Peyer's patch (tissue), 4 donors: ENCODE measurements at places on chromosomes 6 and 20. TPM values are rescaled to one million over a fixed set of nuclear protein-coding genes. Genes with fewer than 3 reads are reported as not detected.

PSMB8 gene
- 48.1 TPM for total RNA-seq

HLA-DQA2 gene
- total RNA-seq: not detected

DNA sequence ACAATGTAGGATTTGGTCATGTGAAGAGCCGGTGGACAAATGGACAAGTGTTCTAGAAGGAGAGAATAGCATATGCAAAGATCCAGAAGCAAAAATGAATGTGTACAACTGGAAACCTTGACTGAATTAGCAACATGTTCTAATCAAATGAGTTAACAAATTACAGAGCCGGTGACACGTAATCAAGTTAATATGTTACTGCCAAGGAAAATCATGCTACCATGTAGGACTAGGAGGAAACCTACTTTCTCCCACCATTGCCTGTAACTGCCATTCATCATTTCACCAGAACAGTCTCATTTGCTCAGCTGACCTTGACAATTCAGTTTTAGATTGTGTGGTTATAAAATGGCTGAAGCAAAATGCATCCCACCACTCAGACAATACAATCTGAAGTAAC lies 179.4 kb downstream of the KIF16B start:
- H3K4me3 ChIP-seq: no peak overlapping the region
- DNase-seq: no peak
- no peaks in the 10 kb centered on the region for H3K36me3 ChIP-seq
- no peak overlapping the region for H3K27ac ChIP-seq
- no peaks in the 10 kb centered on the region for H3K27me3 ChIP-seq

- H3K4me3 ChIP-seq: no peak overlapping the region
- H3K36me3 ChIP-seq: no peaks in the 10 kb centered on the region
- no peaks in the 10 kb centered on the region for H3K4me1 ChIP-seq
Observed at GRCh38 chr6:131210469-131210868, 75.2 kb downstream of the AKAP7 start.

DNA sequence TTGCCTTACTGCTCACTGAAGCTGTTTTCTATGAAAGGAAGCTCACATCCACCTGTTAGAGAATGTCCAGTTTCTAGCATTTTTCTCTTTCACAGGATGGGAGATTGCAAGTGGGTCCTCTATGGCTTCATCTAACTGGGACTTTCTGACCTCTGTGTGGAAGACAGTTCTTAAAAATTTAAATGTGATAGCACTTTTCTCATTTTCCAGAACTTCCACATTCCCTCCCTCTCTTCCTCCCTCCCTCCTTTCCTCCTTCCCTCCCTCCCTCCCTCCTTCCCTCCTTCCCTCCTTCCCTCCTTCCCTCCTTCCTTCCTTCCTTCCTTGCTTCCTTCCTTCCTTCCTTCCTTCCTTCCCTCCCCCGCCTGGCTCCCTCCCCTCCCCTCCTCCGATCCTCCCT lies 291.1 kb downstream of the DOK5 start:
- H3K27me3 ChIP-seq: no peaks in the 10 kb centered on the region
- no peaks in the 10 kb centered on the region for H3K4me1 ChIP-seq
- H3K27ac ChIP-seq: no peak overlapping the region
- H3K36me3 ChIP-seq: no peaks in the 10 kb centered on the region
- no peak for DNase-seq
